ENCODE measurements at places on chromosomes 16 and 17.

DNA sequence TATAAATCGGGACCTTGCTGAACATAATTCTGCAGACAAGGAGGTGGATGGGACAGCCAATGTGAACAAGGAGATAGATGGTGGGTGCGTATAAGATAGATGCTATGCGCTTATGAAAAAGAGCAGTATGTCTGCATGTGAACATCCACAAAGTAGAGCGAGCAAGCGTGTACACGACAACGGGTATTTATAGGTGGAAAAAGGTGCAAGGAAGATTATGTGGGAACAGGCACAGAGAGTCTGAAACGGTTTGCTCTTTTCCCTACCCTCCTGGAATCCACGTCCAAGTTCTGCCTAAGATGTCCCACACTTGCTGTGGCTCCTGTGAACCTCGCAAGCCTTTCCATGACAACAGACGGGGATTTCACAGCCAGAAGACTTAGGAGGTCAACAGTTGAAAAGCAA lies 43.0 kb downstream of the SNX11 start:
- no peak for DNase-seq

DNA sequence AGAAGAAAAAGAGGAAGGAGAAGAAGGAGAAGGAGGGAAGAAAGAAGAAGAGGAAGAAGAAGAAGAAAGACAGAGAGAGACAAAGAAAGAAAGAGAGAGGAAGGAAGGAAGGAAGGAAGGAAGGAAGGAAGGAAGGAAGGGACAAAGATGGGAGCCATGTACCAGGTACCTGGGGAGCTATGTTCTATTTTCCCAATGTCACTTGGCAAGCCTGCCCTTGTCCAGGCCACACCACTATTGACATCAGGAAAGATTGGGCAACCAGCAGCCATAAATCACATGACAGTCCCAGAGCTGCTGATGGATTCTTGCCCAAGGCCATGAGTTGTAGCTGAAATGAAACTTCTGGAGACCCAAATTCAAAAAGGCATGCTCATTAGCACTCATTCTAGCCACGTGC lies 2.7 kb upstream of the CES1 start:
- no peak for DNase-seq

DNA sequence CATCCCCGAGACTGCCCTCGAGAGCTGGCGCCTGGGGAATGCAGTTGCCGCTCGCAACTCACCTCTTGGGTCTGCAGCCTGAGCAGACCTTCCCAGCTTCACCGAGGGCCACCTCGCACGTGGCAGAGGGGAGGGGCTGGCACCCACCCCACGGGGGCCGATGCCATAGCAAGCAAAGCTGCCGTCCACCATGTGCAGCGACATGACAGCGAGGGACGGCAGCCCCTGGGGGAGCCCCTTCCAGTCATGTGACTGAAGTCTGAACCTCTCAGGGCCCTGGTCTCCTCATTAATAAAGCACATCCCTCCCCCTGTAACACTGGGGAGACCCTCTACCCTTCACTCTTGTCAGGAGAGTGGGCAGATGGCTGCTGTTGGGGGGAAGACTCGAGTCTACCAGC lies 30.5 kb downstream of the CIBAR2 start:
- DNase-seq: no peak

DNA sequence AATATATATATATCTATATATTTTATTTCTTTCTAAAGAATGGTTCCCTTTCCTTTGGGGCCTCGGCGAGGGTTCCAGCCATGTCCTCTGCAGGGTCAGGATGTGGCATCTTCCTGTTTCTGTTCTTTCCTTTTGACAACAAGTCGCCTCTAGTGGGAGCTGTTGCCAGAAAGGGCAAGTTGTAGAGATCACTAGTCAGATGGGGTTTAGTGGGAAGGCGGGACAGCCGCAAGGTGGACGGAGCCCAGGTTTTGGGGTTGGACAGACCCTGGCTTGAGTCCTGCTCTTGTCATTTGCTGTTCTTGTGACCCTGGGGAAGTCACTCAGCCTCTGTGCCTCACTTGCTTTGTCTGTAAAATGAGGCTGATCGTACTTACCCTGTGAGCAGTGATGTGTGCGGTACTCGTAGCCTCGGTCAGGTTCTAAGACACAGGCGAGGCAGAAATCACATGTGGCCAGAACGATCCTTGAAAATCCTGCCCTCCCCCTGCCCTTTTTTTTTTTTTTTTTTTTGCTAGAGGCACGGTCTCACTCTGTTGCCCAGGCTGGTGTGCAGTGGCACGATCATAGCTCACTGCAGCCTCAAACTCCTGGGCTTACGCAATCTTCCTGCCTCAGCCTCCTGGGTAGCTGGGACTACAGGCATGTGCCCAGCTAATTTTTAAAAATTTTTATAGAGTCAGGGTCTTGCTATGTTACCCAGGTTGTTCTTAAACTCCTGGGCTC lies 80.1 kb downstream of the ABCC6 start:
- no peak for DNase-seq

DNA sequence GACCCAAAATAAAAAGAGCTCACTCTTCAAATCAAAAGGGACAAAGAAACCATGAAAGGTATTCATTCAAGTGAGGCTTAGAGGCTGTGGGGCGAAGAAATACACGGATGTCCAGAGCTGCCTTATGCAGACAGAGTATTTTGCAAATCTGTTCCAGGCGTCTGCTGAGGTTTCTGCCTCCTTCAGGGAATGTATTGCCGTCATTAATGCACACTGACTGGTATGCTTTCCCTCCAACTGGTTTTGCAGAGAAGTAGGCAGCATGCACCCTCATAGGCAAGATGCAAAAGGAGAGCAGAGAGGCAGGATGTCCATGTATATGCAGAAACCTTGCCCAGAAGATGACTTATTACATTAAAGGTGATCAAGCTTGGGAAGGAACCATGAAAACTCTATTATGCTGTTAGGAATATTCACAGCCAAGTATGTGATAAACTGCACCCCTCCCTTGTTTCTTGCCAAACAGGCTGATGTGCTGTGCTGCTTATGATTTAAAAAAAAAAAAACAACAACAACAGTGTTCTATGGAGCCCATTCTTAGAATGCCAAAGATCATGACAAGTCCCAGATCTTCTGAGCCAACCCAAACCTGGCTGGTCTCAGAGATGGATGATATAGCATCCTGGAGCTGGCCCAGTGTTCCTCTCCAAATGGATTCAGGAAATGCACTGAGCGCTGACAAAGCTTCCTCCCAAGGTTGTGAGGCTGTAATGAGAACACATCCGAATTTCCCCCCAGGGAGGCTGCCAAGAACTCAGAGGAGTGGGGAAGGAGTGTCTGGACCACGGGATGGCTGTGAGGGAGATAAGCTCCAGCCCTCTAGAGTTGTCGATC lies 77.6 kb upstream of the HLF start:
- DNase-seq: no peak

DNA sequence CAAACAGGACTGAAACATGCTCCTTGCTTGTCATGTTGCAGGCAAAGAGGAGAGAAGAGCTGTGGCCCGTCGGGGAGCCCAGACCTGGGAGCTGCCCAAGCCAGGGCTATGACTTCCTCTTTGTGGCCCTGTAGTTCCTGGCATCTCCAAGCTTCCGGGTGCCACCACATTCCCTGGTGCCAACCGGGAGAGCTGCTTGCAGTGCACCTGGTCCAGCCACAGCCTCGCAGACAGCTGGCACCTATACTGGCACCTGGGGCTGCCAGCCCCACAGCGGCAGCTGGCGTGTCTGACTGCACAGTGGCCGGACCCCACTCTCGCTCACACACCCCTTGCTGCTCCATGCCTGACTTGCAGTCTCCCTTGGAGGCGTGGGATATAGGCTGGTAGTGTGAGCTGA lies 37.1 kb upstream of the FOXJ1 start:
- no peak for DNase-seq

- no peak for DNase-seq
These were observed 2.4 kb downstream of the KRT15 start for GRCh38 chr17:41516147-41516829.

DNA sequence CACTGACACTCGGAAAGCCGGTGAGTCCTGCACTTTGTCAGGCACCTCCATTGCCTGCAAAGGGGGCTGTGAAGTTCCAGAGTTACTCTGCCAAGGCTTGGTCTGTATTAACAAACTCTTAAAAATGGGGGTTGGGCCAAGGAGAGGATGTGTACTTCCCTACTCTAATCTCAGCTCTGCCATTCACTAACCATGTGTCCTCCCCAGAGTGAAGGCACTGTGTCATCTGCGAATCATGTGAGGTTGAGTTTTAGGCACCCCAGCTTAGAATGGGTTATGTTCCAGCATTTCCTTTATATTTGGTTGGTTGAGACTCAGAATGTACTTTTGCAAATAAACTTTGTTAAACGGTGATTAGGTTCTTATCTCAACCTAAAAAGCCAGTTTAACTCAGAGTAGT lies 24.9 kb downstream of the ERCC4 start:
- no peak for DNase-seq

DNA sequence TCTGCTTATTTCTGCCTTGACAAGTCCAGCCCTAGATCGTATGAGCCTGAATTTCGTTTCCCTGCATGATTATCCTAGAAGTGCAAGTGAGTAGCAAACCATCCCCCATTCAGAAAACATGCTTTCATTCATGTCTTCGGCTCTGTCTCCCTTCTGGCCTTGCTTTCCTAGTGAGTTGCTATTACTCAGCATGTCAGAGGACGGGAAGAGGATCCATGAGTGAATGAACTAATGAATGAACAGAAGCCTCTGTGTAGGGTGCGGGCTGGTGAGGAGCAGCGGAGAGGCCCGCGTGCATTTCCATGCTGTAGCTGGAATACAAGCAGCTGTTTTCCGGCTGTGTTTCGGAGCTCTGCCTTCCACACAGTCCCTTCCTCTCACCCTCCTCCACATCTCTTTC lies 155.7 kb upstream of the NOL11 start:
- DNase-seq: no peak

DNA sequence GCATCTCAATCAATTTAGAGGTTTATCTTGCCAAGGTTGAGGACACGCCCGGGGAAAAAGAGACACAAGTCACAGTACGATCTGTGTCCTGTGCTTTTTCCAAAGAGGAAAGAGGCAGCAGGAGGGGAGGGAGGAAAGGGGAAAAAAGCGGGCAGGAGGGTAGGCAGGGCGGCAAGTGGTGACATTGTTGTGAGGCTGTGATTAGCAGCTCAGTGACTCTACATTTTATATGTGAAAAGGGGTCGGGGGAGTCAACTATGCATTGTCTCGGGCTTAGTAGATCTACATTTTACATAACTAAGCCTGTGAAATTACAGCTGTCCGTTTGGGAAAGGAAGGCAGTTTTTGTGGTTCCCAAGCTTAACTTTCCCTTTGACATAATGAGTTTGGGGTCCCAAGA lies 22.2 kb upstream of the RIPOR1 start:
- DNase-seq: no peak

- no peak for DNase-seq
These were observed 12.0 kb downstream of the FOXN1 start for GRCh38 chr17:28518132-28518531.

DNA sequence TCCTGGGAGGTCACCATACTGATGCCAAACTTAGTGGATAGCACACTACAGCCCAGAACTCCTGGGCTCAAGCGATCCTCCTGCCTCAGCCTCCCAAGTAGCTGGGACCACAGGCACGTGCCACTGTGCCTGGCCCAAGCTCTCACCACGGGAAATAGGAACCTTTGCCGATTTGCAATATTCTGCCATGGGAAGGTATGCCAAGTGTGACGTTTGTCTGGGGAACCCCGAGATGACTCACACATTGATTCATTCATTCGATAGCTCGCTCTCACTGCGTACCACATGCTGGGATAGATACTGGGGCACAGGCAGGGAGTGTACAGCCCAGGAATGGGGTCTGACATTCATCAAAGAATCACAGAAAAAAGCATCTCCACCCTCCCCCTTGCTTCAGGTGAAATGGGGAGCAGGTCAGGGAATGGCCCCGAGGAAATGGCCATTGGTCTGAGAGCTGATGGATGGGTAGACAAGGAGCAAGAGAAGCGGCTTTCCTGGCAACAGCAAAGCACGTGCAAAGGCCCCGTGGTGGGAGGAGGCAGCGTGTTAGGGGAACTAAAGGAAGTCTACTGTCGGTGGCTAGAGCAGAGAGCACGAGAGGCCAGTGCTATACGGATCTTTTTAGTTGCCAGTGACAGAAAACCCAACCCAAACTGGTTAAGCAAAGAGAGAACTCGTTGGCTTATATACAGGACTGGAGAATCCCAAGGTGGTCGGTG lies 44.1 kb downstream of the DNAH17 start:
- no peak for DNase-seq

DNA sequence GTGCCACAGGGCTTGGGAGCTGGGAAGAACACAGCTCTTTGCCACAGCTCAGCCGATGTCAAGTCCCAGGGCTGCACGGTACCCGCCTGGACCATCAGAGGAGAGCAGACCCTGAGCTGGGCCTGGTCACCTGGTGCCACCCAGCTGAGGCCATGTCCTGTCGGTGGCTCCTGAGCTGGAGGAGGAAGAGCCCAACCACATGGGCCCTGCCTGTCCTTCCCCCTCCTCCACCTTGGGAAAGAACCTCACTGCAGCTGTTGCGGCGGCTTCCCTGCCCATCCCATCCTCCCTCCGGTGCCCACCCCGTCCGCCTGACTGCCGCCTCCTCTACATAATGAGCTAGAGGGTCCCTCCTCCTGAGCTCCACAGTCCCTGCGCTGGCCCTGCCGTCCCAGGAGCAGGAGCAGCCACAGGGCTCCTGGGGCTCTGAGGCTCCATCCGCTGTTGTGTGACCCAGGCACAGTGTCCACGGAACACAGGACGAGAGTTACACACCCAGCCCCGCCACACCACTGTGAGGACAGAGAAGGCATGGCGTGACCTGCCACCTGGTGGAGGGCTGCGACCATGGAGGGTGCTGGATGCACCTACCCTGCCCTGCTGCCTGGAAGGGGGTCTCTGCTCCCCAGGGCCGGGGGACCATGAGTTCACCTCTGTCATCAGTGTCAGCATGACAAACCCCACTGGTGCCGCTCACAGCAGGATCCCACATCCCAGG lies 21.4 kb upstream of the CHMP6 start:
- DNase-seq: no peak

GRCh38 chr16:82630688-82631087 lies 3.9 kb downstream of the CDH13 start:
- no peak for DNase-seq

- DNase-seq: no peak
These were observed 761 bp downstream of the PDF start for GRCh38 chr16:69329369-69330285.

GRCh38 chr17:62852195-62852594 lies 44.1 kb upstream of the MARCHF10 start:
- no peak for DNase-seq

All from Peyer's patch (tissue), 4 donors.